ENCODE measurements at places on chromosomes 5 and 9. TPM values are rescaled to one million over a fixed set of nuclear protein-coding genes. Genes with fewer than 3 reads are reported as not detected.

The TLX3 gene
- total RNA-seq: not detected

The MYOZ3 gene
- total RNA-seq: not detected

The PRRT1B gene
- total RNA-seq: not detected

The KCNT1 gene
- not detected for total RNA-seq

Data from mammary epithelial cell (primary cell).